ENCODE measurements at places on chromosomes 1 and 21. TPM values are rescaled to one million over a fixed set of nuclear protein-coding genes. Genes with fewer than 3 reads are reported as not detected.

- no peak for DNase-seq
These were observed 27.2 kb downstream of the EXOC8 start for GRCh38 chr1:231310391-231310934.

DNA sequence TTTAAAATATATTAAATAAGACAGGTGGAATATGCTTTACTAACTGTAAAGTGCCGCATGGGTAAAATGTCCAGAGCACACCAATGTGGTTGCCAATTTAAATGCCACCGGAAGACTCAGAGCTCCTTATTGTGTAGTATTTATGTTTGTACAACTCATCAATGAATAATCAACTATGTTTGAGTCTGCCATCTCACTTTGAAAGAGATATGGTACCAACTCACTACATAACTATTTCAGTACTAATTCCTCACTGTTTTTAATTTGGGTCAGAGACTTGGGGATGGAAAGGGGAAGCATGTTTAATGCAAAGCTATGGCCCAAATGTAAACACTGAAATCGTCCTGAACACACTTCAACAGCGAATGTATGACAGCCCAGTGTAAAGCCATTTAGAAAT is 144.8 kb downstream of the NR5A2 start:
- DNase-seq = no peak

DNA sequence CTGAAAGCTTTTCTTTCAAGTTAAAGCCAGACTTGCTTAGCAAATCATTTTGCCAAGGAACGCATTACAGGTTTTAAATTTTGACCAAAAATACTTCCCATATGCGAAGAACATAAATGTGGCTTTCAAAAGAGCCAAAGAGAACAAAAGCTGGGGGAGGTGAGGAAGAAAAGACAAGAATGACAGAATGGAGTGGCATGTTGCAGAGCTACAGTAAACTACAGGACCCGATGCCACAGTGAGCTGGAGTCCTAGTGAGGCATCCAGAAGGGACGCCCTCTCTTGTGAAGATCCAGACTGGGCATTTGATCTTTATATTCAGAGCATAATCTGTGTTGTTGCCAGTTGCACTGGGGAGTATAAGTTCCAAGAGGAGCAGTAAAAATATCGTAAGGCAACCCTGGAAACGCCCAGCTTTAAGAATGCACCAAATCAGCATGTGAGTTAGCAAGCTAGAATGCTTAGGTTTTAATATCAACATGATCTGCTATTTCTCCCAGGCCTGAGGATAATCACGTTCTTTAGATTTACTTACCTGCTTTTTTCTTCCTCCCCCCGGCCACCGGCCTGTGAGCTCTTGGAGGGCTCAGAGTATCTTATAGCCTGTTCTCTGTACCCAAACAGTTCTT is 48.4 kb upstream of the HOOK1 start:
- DNase-seq = no peak

GRCh38 chr1:37034121-37035013 is at the start of gene GRIK3:
GRIK3 (minus strand) TSS chr1:37034515; CDS start chr1:37034108, 407 bp downstream.
- DNase-seq = no peak

GRCh38 chr21:39776589-39776988 is 31.6 kb downstream of the IGSF5 start:
- DNase-seq = no peak

The BSND gene
- polyA plus RNA-seq = 4.2 TPM

The SMIM1 gene
- 26.2 TPM for polyA plus RNA-seq

DNA sequence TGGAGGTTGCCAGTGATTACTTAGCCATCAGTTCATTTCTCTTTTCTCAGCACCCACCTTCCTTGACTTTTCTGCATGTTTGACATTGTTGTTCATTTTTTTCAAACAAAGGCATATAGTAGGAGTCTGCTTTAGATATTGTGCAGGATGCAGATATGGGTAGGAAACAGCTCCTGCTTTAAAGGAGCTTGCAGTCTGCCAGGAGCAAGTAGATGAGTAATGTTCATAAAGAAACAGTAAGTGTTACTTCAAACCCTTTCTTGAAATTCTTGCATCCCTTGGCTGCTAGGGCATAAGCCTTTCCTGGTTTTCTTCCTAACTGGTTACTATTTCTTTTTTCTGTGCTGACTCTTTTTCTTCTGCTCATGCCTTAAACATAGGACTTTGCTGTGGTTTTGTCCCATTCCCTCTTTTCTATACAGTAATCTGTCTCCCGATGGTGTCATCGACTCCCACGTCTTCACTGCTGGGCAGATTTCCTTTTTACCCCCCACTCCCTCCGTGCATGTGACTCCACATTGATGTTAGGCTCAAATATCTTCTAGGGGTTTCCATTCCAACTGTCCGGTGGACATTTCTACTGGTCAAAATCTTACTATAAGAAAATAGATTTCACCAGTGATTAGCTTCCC is 20.4 kb downstream of the PTGFRN start:
- no peak for DNase-seq

GRCh38 chr1:23434260-23434775 is 9.8 kb upstream of the TCEA3 start:
- no peak for DNase-seq

DNA sequence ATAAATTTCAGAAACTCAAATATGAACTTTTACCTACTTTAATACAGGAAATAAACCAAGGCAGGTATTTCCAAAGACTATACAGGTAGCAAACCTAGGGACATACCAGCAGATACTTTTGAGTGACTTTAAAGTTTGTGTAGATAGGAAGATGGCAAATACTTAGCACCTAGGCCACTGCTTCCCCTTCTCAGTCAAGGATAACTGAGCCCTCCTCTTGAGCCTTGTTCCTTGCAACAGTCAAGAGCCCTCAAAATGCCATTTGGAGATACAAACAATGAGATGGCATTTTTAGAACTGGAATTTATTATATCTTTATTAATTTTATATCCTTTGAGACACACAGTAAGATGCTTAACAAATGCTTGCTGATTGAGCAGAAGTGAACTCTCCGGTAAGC is 65.9 kb downstream of the LPGAT1 start:
- no peak for DNase-seq

- no peak for DNase-seq
These were observed 4.9 kb downstream of the CROCC start for GRCh38 chr1:16926491-16927073.

GRCh38 chr1:33836911-33837310 is 27.0 kb upstream of the HMGB4 start:
- no peak for DNase-seq

The MARCKSL1 gene
- 487 TPM for polyA plus RNA-seq

GRCh38 chr21:18630446-18630845 is 226.9 kb upstream of the TMPRSS15 start:
- no peak for DNase-seq

DNA sequence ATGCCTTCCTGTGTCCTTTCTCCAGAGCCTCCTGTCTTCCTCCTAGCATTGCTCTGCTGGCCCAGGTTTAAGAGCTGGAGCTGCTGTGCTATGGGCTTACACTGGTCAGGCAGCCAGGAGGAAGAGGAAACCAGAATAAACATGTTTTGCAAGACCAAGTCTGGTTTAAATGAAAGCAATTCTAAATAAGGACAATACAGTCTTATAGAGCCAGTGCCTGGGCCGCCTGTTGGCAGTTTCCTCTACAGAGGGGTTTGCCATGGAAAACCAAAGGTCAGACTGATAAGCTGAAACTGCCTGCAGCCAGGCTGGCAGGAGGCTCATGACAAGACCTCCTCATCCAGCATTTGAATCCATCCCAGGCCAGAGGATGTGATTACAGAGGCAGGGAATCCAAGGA is 92.9 kb upstream of the FGGY start:
- DNase-seq = no peak

DNA sequence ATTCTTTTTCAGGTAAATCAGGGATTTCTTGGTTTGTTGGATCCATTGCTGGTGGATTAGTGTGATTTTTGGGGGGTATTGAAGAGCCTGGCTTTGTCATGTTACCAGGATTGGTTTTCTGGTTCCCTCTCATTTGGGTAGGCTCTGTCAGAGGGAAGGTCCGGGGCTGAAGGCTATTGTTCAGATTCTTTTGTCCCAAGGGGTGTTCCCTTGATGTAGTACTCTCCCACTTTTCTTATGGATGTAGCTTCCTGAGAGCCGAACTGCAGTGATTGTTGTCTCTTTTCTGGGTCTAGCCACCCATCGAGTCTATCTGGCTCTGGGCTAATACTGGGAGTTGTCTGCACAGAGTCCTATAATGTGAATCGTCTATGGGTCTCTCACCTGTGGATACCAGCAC is 17.6 kb upstream of the CCSAP start:
- no peak for DNase-seq

The NBPF6 gene
- not detected for polyA plus RNA-seq

DNA sequence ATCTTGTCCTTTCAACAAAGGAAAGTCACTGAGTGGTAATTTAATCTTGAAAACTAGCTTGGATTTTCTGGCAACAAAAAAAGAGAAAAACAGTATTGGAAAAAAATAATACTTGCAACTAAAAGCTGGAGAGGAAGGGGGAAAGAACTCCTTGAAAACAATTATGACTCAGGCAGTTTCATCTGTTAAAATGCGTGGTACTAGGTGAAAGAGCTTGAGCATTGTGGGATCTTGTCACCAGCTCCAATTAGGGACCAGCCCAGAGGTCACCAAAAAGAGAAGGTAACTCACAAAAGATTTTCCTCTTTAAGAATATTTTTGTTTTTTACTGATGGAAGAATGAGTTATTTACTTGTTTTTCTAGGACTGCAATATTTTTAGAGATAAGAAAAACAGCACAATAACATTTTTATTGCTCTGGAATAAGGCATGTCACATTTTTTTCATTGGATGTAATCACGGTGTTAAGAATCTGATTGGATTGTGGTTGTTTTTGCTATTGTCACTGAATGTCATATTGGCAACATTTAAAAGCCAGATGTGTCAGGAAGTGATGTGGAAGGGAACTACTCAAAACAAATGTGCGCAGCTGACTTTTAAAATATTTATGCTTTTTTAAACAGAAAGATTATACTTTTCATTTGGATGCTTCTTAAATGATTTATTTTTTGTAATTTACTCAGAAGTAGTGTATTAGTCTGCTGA is 78.5 kb upstream of the ADAMTS5 start:
- DNase-seq = no peak

DNA sequence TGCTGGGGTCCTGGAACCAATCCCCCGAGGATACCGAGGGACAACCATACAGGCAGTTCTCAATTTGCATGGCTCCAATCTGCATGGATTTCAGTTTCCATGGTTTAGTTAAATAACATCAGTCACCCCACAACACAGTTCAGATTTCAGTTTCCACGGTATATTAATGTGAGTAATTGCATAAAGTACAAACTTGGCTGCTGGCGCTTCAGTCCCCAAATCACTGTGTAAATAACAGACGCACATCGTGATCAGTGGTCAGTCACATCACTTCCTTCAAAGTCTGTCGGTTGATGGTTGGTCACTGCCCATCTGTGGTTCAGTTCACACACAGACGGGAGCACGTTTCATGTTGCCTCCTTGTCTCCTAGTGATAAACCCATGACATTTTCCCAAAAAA is 66.4 kb upstream of the LPGAT1 start:
- DNase-seq = no peak

The ZMYND12 gene
- 5.5 TPM for polyA plus RNA-seq

The TCEA3 gene
- 58.3 TPM for polyA plus RNA-seq

DNA sequence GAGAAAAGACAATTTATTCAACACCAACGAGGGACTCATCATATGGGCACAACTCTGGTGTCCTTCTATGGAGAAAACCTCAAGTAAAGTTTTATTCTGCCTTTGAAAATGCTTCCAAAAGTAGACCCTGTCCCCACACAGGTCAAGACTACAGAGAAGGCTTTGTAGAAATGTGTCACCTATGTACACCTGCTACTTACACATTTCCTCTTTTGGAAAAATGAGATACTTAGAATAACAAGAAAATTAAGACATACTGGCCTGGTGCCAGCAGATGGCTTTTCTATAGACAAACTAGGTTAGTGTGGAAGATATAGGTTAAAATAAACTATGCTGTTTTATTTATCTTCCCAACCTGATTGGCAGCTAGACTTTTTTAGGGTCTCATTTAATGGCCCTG is 13.6 kb downstream of the POGK start:
- no peak for DNase-seq

GRCh38 chr1:91729621-91730358 is 156.2 kb downstream of the TGFBR3 start:
- DNase-seq = no peak

The RGS8 gene
- 0.04 TPM for polyA plus RNA-seq

- DNase-seq = no peak
These were observed 117.1 kb downstream of the OSBPL9 start for GRCh38 chr1:51733793-51734522.

The NOS1AP gene
- polyA plus RNA-seq = 12.8 TPM

GRCh38 chr1:17822741-17823426 is 67.8 kb downstream of the ACTL8 start:
- DNase-seq = no peak

- DNase-seq = no peak
These were observed 15.2 kb upstream of the RCSD1 start for GRCh38 chr1:167614851-167615250.

The SSR2 gene
- polyA plus RNA-seq = 450 TPM

GRCh38 chr1:26848941-26849774 is 13.8 kb upstream of the SFN start:
- no peak for DNase-seq

DNA sequence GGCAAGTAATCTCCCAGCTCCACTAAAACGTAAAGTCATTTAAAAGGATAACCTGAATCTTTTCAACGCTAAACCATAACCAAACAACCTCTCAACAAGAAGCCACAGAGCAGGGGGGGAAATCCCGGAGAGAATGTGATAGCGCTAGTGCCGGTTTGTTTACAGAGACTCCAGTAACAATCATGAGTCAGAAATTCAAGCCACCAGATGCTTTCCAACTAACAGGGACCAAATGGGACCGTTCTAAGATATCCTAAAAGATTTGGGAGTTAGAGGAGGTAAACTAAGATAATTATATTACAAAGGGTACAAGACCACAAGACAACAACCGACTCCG is 825 bp downstream of the DCAF8 start:
- DNase-seq = peak; percentile 46

- DNase-seq = peak; percentile 74
These were observed 119.9 kb upstream of the JUN start for GRCh38 chr1:58903514-58904298.

DNA sequence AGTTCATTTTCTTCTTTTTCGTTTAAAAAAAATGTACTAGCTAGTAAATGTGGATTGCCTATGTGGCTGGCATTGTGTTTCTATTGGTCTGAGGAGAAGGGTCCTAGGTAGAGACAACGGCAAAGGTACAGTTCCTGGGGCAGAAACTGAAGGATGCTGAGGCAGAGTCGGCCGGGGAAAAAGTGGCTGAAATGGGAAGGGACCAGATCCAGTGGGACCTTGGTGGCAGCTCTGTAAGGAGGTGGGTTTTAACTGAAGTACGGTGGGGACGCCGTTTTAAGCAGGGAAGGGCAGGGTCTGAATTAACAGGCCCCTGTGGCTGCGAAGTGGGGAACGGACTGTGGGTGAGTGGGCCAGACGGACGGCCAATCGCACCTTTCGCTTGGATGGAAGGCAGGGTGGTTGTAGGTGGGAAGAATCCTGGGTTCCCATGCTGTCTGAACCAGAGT is 420 bp upstream of the VPS13D start:
- DNase-seq = no peak

GRCh38 chr1:77889671-77890070 is 1.2 kb downstream of the NEXN start:
- DNase-seq = no peak

GRCh38 chr1:181541947-181542346 is 58.6 kb downstream of the CACNA1E start:
- no peak for DNase-seq

The WNT3A gene
- 0.12 TPM for polyA plus RNA-seq

Data from left renal cortex interstitium (tissue), 4 donors.